ENCODE measurements at places on chromosomes 5 and 9.

DNA sequence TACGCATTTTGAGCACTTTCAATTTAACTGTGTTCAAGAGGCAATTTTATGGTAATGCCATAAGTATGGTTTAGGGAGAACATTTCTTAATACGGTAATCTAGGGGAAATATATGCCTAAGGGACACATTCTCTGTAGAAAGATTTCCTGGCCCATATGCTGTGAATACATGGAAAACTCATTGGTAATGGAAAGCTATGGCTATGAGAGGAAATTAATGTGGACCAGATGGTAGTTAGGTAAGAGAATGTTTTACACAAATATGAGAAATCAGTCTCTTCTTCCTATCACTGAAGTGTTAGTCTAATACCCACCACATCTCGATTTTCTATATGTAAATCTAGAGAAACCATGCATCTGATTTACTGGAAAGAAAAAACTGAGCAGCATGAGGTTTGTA is 105.0 kb downstream of the SEMA6A start:
- no peak for DNase-seq

GRCh38 chr5:89036166-89036565 is 153.2 kb upstream of the MEF2C start:
- no peak for DNase-seq

GRCh38 chr5:149954798-149955197 is 5.8 kb upstream of the SLC26A2 start:
- no peak for DNase-seq

DNA sequence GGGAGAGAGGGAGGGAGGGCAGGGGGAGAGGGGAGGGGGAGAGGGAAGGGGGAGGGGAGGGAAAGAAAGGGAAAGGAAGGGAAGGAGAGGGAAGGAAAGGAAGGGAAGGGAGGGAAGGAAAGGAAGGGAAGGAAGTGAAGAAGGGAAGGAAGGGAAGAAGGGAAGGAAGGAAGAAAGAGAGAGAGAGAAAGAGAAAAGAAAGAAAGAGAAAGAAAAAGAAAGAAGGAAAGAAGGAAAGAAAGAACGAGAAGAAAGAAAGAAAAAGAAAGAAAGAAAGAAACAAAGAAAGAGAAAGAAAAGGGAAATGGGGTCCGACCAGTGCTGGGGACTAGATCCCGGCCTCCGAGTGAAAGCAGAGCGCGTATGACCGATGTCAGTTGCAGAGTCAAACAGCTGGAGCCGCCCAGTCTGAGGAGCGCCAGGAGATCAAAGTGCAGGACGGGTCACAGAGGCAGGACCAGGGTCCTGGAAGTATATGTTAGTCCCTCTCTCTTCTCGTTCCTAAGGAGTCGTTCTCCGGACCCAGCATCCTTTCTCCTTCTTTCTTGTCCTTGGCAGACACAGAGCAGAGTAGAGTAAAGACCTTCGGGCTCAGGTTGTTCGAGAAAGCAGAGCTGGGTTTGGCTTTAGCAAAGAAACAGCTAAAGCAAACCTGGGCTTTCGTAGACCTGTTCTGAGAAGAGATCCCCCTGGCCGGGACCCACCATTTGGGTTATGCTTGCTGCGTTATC is 305.4 kb upstream of the MSX2 start:
- no peak for DNase-seq

DNA sequence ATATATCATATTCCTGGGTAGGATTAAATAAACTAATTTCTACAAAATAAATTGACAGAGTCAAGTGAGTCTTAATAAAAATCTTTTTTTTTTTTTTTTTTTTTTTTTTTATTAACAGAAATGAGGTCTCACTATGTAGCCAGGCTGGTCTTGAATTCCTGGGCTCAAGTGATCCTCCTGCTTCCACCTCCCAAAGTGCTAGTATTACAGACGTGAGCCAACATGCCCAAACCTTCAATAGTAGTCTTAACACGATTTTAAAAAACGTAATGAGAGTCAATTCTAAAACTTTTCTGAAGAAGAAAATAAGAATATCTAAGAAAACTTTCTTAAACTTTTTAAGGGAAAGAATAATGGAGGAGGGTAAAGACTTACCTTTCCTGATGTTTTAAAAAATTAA is 84.2 kb downstream of the YIPF5 start:
- DNase-seq: no peak
